Activated T-cell treated with anti-CD3 and anti-CD28 coated beads for 4 hours (primary cell): ENCODE measurements at places on chromosomes 1 and 21.

DNA sequence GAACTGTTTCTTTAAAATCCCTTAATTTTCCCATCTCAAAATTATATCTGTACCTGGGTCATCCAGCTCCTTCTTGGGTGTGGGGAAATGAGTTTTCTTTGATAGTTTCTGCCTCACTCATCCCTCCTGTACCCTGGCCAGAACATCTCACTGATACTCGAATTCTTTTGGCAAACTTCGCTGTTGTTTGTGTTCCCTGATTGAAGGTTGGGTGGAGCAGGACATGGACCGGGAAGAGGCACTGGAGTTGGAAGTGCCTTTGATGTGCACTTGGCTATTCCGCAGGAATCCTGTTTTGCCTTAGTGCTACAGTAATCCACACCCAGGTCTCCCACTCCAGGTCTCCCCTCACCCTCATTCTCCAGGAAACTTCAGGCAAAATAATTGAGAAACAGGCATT, 11.2 kb downstream of the MINDY1 start:
- no peak for DNase-seq

GRCh38 chr1:77929806-77930205, 41.4 kb downstream of the NEXN start:
- DNase-seq = no peak

DNA sequence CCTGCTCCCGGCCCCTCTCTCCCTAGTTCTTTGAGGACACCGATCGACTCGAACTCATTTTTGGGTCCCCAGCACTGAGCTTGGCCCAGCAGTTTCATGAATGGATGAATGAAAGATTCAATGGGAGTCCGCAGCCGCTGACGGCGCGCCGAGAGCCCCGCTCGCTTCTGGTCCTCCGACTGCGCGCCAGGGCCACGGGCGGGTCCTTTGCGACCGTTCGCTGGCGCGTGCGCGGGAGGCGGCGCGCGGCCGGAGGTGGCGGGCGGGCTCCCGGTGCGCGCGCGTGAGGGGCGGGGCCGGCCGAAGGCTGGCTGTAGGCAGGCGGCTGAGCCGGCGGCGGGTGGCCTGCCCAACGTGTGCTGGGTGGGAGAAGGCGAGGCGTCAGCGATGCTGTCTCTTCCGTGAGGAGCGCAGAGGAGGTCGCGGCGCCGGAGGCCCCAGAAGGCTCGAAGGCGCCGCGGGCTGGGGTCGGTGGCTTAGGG, at the start of gene MAST2:
TSS of gene MAST2 (plus strand) at position 314 of the 482 bp plus-strand sequence. CDS start 284 bp downstream, outside the sequence.
- DNase-seq = peak; percentile 75

GRCh38 chr1:54355931-54356679, 50.1 kb downstream of the SSBP3 start:
- DNase-seq = no peak

GRCh38 chr1:151135433-151136385, 10.7 kb downstream of the SEMA6C start:
- DNase-seq = no peak

DNA sequence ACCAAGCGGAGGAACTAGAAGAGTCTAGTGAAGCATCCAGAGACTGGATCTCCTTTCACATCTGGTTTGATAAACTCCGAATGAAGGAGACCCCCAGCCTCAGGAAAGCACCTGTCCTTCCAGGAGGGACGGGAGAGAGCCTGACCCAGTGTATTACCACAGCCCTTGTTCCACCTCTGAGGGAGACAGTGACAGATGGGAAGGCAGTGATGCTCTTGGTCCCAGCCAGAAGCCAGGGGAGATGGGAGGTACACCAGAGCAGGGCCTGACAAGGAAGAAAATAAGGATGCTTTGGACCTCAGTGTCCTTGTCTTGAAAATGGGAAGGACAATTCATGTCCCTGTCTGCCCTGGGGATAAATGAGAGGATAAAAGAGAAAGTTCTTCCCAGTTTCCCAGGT, 3.5 kb downstream of the KLHDC7A start:
- no peak for DNase-seq

GRCh38 chr1:63643926-63644325, 50.7 kb downstream of the PGM1 start:
- DNase-seq = no peak

- no peak for DNase-seq
Observed at GRCh38 chr1:198086051-198086745, 70.6 kb upstream of the NEK7 start.

DNA sequence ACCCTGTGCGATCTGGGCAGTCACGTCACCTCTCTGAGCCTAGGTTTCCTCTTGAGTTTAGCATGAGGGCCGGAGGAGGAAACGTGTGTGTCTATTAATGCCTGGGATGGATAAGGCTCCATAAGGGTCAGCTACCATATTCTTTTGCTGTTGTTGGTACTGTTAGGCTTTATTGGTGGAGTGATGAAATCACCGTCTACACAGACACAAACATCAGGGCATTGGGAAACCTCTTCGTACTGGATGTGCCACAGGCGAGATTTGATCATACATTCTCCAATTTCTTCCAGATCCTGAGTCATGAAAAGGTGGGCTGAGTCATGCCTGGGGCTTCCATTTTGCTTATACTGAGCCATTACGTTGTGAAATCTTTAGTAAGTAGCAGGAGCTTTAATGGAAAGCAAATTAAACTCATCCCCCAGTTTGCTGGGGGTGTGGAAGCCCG, 24.9 kb upstream of the GRHL3 start:
- no peak for DNase-seq

GRCh38 chr1:228669242-228669585, 66.1 kb upstream of the RHOU start:
- DNase-seq = no peak

- DNase-seq = no peak
Observed at GRCh38 chr21:28615276-28615675, 377.4 kb downstream of the LTN1 start.

DNA sequence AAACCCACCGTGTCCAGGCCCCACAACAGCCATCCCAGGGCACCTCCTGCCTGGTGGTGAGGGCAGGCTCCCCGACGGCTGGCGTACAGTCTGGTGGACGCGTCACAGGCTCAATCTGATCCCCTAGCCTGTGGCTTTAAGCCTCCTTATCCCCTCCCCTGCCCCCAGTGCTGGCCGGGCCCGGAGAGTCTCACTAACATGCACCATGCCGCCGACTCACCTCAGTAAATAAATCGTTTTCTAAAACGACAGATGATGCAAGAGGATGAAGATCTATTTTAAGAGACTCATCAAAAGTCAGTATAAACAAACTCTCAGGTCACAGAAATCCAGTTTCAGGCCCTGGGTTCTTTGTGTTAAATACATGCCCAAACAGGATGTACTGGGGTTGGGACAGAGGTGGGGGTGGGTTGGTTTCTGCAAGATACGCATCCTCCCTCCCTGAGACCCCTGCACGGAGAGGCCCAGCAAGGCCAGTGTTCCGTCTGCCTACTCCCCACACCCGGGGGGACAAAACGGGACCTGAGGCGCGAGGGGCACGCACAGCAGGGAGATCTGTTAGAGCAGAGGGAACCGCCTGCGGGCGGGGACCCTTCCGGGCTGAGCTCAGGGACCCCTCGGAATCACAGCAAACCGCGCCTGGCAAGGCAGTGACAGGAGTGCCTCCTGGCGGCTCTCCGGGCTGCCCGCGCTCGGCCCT, 3.1 kb downstream of the PANK4 start:
- DNase-seq = no peak

DNA sequence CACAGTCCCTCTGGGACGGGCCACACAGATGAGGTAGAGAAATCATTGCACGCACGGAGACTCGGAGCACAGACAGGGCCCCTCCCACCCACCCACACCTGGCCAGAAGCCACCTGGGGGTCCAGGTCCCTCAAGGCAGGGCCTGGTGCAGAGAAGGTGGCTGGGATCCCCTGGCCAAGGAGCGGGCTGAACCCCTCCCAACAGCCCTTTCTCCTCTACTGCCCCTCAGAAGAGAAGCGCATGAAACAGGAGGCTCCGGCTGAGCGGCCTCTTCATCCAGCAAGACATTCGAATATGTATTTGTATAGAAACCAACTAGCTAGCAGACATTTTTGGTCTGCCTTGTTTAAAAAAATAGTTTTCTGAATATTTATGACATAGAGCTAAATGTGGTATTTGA, 29.0 kb downstream of the WNT9A start:
- no peak for DNase-seq
